ENCODE measurements at places on chromosomes 3 and 15. TPM values are rescaled to one million over a fixed set of nuclear protein-coding genes. Genes with fewer than 3 reads are reported as not detected.

The ZNF80 gene
- total RNA-seq, result not detected

- DNase-seq, result no peak
These were observed 44.1 kb downstream of the TGFBR2 start for GRCh38 chr3:30650348-30650995.

- no peak for DNase-seq
These were observed 431.0 kb upstream of the ATP10A start for GRCh38 chr15:26294059-26294689.

GRCh38 chr3:43236008-43236407, 50.3 kb upstream of the SNRK start:
- peak; percentile 37 for DNase-seq

- no peak for DNase-seq
These were observed 89.1 kb downstream of the NEO1 start for GRCh38 chr15:73141216-73141900.

Measured in IMR-90 (cell line).